ENCODE measurements at places on chromosomes 11 and 22.

DNA sequence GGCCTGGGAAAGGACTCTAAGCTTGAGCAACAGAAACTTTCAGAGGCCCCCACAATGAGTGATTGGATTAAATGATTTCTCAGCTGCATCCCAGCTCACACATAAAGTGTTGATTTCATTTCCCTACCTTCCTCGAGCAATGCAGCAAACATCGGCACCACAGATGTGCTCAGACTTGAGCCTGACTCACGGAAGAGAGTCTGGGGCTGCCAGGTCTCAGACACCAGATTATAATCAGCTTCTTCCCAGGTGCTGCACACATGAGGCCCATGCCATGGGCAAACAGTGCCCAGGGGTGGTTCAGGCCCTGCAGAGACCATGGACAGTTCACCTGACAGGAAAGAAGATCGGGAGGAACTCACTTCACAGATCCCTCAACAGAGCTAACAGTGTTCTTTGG is 226.6 kb upstream of the TENM4 start:
- no peak for DNase-seq

DNA sequence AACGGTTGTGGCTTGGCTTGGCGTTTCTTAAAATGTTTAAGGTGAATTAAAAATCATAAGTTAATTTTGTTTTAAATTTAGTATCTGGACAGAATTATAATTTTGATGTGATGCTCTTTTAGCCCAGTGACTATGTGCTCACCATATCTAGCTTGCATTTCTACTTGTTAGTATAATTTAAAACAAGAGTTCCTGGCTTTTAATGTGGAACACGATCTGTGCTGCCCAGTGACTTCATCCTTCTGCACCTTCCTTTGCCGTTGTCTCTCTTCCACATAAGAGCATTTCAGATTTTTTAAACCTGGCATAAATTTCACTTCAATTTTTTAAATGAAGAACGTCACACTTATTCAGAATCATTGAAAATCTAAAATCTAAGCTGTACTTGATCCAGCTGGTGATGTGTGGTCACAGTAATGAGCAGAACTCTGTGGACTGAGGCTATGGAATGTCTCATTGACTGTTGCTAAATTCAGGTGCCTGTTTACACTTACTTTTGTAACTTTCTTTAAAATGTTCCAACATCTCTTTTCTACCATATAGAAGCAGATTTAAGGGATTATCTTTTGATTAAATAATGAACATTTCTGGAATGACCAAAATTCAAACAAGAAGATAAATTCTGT is 75.4 kb upstream of the ADSL start:
- DNase-seq: no peak

GRCh38 chr11:2849994-2850770 is 35.4 kb downstream of the CDKN1C start:
- no peak for DNase-seq

GRCh38 chr11:82118946-82119345 is 614.7 kb downstream of the FAM181B start:
- DNase-seq: no peak

GRCh38 chr22:27863001-27863400 is 56.1 kb downstream of the PITPNB start:
- no peak for DNase-seq

DNA sequence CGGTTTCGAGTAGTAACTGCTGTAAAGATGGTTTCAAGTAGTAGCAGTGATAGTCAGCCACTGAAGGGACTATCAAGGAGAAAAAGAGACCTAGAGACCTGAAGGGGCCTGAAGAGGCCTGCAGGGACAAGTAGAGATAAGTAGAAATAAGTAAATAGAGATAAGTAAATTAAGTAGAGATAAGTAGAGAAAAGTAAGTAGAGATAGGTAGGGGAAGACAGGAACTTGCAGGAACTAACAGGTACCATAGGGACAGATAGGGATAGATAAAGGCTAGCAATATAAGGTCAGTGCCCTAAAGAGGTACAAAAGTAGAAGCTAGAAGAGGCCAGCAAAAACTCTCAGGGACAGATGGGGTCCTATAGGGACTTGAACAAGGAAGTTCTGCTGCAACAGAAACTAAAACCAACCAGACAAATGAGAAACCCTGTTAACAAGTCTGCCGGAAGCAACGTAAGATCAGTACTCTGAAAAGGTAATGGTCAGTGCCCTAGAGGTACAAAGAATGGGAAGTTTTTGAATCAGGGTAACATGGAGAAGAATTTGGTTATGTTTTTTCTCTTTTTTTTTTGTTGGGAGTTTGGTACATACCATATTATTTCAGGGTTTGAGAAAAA is 9.6 kb upstream of the SC5D start:
- DNase-seq: no peak

DNA sequence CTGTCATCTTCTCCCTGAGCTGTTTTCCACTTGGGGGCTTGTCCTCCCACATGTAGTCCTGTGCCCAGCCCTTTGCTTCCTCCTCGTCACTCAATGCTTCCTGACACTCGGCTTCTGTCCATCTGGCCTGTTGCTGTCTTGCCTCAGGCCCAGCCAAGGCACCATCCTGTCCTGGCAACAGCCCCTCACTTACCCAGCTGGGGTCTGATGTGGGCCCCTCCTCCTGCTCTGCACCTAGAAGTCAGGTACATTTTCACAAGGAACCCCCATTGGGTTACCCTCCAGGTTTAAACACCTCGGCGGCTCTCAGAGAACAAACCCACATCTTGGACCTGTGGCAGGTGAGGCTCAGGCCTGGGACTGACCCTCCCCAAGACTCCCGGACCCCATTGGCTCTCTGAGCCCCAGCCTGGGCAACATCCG is 784.8 kb downstream of the TBC1D22A start:
- no peak for DNase-seq

DNA sequence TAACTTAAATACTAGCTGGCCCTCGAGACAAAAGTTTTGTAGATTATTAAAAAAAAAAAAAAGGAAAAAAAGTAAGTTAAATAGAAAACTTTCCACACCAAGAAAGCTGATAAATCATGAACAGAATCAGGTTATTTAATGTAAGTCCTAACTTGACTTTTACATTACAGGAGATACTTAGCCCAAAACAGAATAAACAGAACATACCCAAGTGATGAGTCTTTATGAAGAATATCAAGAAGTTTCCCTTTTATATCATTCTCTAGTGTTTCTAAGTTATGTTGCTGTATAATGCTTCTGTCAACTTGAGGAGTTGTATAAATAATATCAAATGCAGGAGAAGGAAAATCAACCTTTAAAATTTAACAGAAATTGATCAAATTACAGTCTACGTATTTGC is 44.5 kb upstream of the RPS13 start:
- DNase-seq: no peak

GRCh38 chr11:3225159-3225758 is 6.6 kb upstream of the MRGPRG start:
- DNase-seq: no peak

- DNase-seq: no peak
Measured at GRCh38 chr22:37499027-37499707, 13.0 kb upstream of the MFNG start.

DNA sequence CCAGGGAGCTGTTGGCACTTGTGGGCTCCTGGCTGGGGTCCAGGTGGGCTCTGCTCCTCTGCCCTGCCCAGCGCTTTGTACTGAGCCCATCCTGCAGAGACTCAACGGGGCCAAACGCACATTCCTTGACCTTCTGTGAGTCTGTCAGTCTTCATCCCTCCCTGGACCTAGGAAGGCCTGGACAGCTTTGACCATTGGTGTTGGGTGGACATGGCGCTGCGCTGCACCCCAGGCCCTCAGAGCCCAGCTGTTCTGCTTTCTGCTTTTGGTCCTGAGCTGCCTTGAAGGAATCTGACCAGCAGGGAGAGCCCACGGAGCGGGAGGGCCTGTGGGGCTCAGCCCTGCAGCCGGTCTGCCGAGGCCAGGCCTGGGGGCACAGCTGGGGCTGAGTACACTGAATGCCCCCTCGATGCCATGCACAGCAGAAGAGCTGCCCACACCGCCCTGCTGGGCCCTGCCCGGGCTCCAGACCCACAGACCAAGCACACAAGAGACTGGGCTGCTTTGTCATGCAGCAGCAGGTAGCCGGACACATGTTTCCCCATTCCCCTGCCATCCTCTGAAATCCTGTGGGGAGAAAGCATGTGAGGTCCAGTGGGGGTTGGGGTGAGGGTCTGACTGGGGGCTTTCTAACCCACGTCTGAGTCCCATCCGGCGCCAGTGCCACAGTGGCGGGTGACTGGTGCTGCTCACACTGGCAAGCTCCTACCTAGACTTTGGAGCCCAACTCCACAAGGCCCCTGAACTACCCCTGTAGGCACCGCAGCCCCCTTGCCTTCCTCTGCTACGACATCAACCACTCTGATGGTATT is 24.1 kb upstream of the CCDC188 start:
- DNase-seq: no peak

- no peak for DNase-seq
Measured at GRCh38 chr11:84396521-84396920, 1110.4 kb upstream of the CCDC90B start.

GRCh38 chr11:104991994-104992393 is 23.6 kb upstream of the CASP4 start:
- no peak for DNase-seq

- DNase-seq: no peak
Measured at GRCh38 chr22:49340406-49340805, 487.3 kb downstream of the BRD1 start.

- no peak for DNase-seq
Measured at GRCh38 chr11:64053699-64054098, 18.0 kb downstream of the FLRT1 start.

- DNase-seq: no peak
Measured at GRCh38 chr11:46952553-46952952, 16.0 kb downstream of the CSTPP1 start.

GRCh38 chr22:23549198-23549595 is 30.9 kb downstream of the IGLL1 start:
- no peak for DNase-seq

DNA sequence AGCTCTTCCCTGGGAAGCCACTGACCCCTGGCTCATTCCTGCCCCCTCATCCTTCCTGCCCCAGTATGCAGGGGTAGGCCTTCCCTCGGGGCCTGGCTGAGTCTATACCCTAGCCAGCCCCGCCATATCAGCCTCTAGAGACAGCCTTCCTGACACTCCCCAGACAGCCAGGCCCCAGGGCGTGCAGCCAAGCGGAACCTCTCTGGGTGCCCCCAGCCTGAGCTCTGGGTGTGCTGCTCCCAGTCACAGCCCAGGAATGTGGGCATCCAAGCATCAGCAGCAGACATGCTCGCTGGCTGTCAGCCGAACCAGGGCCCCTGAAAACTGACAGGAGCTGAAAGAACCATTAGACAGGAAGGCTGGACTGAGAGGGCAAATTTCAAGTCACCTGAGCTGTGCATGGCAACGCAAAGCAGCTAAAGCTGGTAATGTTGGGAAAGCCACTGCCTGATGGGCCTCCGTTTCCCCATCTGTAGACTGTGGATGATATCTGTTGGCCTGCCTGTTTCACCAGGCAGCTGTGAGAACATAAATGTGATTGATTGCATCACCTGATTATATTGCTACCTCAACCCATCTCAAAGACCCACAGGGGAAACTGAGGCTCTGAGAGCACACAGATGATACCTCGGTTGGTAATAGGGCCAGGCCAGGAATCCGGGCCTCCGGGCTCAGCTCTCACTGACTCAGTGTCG is 93.2 kb downstream of the LRRC32 start:
- DNase-seq: no peak

DNA sequence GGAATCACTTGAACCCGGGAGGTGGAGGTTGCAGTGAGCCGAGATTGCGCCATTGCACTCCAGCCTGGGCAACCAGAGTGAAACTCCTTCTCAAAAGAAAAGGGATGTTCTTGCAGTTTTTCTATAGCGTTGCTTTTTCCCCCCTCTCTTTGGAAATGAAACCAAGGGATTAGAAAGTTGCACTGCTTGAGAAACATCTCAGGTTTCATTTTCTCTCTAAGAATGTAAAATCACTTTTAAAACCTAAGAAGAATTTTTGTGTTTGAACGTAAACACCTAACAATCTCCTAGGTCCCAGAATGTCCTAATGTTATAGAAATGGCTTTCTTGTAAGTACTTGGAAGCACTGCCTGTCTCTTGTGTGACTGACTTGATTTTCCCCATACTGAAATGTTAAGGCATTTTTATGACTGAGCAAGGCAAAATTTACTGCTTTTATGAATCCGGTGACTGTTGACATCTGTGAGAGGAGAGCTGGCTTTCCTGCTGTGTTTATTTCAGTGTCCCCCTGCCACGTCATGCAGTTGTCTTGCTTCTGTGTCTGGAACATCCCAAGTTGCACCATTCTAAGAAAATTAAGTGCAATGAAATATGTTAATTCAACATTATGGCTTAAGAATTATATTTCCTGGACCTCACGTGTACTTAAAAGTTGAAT is 37.7 kb downstream of the NF2 start:
- DNase-seq: no peak

- no peak for DNase-seq
Measured at GRCh38 chr11:116563028-116563711, 209.6 kb downstream of the BUD13 start.

GRCh38 chr22:29193021-29193420 is 12.7 kb upstream of the EMID1 start:
- no peak for DNase-seq

DNA sequence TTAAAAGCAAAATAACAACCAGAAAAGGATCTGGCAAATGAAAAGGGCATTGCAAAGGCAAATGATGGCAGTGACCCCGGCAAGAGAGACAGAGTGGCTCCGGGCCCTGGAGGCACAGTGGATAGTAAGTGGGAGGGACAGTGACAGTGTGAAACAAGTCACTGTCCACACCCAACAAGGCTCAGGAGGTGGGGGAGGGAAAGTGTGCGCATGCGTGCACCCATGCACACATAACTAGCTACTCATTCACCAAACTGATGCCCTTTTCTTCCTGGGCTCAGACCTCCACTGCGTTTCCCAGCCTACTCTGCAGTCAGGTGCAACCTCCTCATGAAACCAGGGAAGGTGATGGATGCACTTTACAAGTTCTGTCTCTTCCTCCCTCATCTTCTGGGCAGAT is 108.4 kb downstream of the SHANK2 start:
- DNase-seq: no peak

DNA sequence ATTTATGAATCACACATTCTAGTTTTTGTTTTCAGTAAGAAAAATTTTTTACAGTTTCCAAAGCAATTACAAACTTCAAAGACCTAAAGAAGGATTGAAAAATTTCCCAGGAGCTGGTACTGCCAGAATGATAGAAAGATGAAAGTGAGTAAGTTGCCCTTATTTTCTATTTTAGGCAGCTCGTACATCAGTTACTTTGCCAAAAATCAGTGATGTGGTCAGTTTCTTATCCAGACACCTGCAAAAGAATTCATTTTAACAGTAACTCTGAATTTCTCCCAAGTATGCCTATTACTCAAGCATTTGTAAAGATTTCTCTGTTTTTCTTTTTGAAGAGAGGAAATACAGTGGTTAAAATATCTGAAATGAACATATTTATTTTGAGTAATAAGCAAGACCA is 976.3 kb upstream of the RAG2 start:
- no peak for DNase-seq

GRCh38 chr11:92162776-92163175 is 61.8 kb upstream of the FAT3 start:
- no peak for DNase-seq

DNA sequence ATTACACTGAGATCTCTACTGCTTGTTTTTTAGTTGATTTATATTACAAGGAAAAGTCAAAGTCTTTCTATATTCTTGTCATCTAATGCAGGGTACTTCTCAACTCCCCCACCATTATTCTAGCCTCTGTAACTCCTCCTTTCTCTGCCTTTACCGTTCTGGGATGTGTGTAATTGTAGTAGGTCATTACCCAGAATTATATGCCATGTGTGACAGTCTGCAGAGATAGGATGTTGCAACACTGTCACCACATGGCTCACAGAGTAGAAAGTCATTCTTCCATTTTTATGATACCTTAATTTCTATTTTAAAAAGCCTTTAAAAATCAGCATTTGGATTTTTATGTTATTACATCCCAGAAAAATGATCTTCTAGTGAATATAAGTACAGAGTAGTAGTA is 32.7 kb downstream of the ZNF143 start:
- no peak for DNase-seq
